COR-L47 (cell line): ENCODE measurements at places on chromosomes 11 and 22.

GRCh38 chr22:45302751-45303150 lies 7.0 kb upstream of the FAM118A start:
- no peak for DNase-seq

GRCh38 chr22:19430890-19431541 lies 517 bp downstream of the HIRA start:
- peak; percentile 8 for DNase-seq

DNA sequence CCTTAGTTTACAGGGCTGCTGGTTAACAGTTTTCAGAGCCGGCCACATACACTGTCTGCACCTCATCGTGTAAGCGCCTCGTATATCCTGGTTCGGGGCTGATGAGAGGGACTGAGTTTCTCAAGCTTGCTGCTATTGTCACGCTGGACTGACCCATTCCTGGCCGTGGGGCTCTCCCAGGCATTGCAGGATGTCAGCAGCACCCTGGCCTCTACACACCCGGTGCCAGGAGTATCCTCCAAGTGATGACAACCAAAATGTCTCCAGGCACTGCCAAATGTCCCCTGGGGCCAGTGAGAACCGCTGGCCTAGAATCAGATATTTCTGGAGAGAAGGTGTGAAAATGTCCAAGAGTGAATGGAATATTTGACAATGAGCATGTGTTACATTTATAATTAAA lies 82.8 kb downstream of the ST3GAL4 start:
- no peak for DNase-seq

DNA sequence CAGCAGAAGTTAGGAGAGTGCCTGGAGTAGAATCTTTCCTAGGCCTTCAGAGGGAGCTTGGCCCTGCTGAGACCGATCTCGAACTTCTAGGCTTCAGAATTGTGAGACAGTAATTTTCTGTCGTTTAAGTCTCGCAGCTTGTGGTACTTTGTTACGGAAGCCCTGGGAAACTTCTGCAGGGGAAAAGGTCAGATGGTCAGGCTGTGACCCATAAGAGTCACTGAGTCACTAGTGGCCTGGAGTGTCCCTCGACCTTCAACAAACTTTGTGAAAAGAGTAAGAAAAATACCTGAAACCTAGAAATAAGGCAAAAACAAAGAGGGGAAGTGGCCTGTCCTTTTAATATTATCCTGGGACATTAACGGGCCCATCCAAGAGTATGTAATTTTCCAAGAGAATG lies 34.6 kb downstream of the CSNK2A3 start:
- DNase-seq: no peak

- DNase-seq: no peak
Observed at GRCh38 chr11:57791321-57792059, 29.9 kb downstream of the CTNND1 start.

DNA sequence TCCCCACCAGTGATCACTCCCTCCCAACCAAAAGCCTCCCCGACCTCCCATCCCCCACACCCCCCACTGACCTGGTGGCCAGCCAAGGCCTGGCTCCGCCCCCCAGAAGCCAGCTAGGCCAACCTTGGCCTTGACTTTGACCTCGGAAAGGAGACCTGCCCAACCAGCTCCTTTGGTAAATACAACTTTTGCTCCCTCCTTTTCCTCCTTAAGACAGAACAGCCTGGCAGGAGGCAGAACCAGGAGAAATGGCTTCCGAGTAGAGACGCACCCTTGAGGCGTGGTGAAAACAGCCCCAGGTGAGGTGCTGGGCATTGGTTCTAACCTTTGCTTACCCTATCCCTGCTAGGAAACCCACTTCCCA lies 27.0 kb downstream of the PLEKHA7 start:
- no peak for DNase-seq

DNA sequence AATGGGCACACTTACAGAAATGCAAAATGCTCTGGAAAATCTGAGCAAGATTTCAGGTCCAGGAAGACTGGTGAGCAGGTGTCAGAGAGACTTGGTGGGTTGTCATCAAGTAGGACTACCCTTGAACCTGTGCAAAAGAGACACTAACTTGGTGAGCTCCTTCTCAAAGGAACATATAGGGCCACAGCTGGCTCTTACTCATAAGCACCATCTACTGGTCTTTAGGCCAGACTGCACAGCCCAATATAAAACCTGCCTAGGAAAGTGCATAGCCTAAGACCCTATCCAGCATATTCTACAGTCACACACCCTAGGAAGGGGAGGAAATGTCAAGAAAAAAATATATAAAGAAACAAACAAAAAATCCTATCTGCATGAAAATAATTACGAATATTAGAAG lies 18.2 kb upstream of the OR10W1 start:
- DNase-seq: peak; percentile 8

GRCh38 chr11:126007238-126007637 lies 55.4 kb downstream of the CDON start:
- no peak for DNase-seq

DNA sequence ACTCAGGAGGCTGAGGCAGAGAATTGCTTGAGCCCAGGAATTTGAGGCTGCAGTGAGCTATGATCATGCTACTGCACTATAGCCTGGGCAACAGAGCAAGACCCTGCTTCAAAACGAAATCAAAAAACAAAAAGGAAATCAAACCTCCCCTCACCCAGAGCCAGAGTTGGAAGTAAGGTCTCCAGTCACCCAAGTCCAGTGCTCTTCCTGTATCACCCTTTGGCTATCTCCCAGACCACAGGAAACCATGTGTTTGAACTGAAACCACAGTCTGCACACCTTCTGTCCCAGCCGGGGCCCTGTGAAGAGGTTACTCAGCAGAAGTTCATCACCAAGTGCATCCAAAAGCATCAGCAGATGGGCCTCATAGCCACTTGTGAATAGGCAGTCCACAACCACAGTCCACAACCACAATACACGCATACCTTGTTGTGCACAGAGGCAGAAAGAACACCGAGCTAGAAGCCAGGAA lies 4.6 kb downstream of the MYH9 start:
- DNase-seq: no peak

- peak; percentile 25 for DNase-seq
Observed at GRCh38 chr22:46962406-46962805, 200.0 kb downstream of the TBC1D22A start.

GRCh38 chr11:6354651-6355485 lies 34.6 kb upstream of the CAVIN3 start:
- DNase-seq: no peak

DNA sequence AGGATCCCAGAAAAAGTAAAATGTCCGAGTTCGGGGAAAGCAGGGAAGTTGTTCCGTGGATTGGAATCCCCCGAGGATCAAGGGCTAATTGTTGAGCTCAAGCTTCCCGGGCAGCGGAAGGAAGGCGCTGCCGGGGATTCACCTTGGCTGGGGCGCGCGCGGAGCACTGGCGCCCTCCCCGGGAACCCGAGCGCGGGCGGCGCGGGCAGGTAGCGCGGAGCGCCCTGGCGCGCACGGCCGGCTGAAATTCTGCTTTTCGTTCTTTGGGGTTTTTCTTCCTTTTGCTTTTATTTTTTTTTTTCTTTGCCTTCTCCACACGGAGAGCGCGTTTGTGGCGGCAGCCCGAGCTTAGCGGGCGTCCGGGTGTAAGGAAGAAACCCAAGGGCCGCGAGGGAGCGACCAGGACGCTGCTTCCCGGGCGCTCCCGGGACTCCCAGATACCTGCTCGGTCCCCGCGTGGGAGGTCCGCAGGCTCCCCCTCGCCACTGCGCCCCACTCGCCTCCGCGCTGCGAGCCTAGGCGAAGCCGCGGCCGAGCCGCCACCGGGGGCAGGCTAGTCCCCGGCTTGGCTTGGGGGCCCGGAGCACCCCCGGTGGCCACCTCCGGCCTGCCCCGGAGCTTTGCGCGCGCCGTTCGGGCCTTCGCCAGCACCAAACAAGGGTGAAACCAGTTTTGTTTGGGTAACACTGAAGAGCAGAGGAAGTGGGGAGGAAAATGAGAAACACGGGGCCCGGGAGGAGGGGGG lies 4.8 kb upstream of the IGF2 start:
- no peak for DNase-seq

- DNase-seq: no peak
Observed at GRCh38 chr11:2096011-2096918, 42.9 kb downstream of the IGF2 start.

GRCh38 chr11:86313793-86314192 lies 11.8 kb downstream of the HIKESHI start:
- DNase-seq: no peak
